ENCODE measurements at places on chromosomes 11 and 22.

DNA sequence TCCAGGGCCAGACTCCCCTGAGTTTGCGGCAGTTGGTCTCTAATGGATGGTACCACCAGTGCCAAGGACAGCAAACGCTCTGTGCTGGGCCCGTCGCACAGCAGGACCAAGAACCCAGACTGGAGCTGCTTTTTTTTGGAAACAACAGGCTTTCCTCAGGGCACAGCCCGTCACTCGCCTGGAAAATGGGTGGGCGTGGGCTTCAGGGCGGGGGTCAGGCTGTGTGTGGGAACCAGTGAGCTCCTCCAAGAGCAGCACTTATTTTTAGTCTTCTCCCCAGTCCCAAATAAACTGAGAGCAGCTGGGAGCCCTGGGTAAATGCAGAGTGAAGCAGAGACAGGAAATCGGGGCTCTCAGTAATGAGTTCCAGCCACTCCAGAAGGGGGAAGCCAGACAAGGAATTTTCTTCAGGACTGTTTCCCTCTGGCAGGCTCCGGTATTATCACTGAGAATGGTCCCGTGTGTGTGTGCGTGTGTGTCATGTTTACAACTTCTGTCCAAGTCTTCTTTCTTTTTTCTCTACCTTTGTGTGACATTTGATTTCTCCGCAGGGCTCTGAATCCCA is 63.0 kb downstream of the PPFIBP2 start:
- no peak for DNase-seq

GRCh38 chr22:20089226-20089976 is 9.4 kb downstream of the DGCR8 start:
- no peak for DNase-seq

GRCh38 chr22:49011379-49011768 is 816.3 kb downstream of the BRD1 start:
- DNase-seq = no peak

GRCh38 chr11:102974552-102975280 is 19.2 kb upstream of the MMP13 start:
- no peak for DNase-seq

- no peak for DNase-seq
Measured at GRCh38 chr11:119130662-119131061, 9.3 kb downstream of the HINFP start.

DNA sequence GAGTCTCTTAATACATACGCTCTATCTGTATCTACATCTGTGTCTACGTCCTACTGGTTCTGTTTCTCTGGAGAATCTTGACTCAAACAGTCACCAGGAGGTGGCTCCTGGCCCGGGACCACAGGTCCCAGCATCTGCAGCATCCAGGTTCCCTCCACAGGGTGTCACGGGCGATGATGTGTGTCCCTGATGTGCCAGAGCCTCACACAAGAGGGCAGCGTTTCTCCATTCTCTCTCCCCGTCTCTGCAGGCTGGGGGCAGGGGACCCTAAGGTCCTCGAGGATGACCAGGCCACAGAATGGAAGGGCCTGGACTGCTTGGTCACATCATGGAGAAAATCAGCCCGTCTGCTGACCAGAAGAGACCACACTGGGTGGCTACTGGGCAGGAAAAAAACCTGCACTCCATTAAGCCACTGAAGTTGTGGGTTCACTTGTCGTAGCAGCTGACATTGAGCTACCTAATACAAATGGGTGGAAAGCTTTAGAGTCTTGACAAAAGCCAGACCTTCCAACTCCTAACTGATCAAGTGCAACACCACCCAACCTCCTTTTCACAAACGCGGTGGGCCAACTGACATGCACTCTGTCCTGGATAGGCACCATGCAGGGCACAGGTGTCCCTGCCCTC is 392.5 kb downstream of the CTTN start:
- no peak for DNase-seq

DNA sequence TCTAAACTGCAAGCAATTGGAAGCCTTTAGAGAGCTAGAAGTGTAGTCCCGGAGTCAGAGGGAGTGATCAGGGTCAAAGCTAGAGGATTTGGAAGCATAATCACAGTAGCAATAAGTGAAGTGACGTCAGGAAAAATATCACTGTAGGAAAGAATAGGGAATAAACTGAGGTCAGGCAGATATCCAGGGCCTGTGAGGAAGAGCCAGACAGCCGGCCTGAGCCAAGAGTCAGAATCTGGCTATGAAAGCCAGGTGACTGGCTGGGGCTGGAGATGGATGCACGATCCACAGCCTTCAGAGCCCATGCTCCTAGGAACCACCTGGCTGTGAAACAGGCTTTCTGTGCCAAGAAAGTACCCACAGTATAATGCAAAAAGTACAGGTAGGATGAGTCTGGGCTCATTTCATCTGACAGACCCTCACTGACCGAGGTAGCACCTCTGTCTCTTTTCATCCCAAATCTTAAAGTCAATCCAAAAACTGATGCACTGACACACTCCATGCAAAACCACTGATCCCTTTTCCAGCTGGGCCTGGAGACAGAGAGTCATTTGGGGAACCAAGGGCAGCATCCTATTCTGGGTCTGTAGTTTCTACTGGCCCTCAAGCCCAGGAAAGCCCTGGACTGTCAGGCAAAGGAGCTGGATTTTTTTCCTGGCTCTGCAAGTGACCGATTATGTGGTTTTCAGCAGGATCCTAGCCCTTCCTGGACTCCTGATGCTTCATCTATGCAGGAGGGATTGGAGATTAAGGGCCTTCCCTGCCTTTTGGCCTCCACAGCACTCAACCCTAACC is 21.3 kb downstream of the TRIM66 start:
- no peak for DNase-seq

- no peak for DNase-seq
Measured at GRCh38 chr22:30574095-30574981, at the start of gene GAL3ST1. GAL3ST1 (minus strand) TSS chr22:30574665; CDS start chr22:30557392, 17,273 bp downstream.

GRCh38 chr11:128532016-128532571 is 55.3 kb downstream of the ETS1 start:
- DNase-seq = no peak

DNA sequence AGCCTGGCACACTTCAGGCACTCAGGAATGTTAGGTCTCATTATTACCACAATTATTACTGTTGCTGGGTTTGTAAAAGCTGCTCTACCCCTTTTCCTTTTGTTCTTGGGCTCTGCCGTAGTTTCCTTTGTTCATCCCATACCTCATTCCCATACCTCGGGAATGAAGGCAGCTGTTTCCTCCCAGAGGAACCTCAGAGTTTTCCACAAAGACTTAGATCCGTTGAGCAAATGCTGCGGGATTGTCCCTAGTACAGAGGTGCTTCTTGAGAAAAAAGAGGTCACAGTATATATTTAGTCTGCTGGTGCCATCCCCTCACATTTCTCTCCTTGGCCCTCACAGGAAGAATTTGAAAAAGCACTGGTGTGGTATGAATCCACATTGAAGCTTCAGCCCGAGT is 134.7 kb downstream of the TTC17 start:
- DNase-seq = no peak

DNA sequence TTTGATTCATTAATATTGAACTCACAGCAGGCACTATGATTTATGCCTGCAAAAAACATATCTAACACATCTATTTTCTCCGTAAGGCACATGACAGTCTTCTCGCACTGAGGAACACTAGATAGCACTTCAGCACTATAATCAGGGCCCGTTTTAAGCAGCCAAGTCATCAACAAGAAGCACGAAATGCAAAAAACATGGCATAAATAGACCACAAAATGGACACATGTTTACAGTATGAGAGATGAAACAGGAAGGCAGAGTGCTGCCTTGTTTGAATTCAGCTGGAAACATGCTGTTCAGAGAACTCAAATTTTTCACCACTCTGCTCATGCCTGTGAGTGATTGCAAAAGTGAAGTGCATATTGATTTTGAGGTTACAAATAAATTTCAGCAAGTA is 205.8 kb upstream of the PDGFD start:
- DNase-seq = no peak

DNA sequence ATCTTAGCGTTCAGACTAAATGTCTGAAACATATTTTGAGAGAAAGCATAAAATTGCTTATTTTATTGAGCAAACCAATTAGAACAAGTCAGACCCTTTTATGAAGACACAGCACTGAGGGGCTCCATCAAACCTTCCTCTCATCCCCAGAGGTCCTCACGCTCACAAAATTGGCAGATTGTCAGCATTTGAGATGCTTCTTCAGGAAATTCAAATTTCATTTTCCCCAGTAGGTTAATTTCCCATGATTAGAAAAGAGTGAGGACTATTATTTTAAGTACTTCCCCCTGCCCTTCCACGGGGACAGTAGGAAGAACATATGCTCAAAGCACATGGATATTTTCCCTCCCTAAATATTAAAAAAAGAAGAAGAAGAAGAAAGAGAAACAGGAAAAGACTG is 851.8 kb downstream of the BRD1 start:
- no peak for DNase-seq

DNA sequence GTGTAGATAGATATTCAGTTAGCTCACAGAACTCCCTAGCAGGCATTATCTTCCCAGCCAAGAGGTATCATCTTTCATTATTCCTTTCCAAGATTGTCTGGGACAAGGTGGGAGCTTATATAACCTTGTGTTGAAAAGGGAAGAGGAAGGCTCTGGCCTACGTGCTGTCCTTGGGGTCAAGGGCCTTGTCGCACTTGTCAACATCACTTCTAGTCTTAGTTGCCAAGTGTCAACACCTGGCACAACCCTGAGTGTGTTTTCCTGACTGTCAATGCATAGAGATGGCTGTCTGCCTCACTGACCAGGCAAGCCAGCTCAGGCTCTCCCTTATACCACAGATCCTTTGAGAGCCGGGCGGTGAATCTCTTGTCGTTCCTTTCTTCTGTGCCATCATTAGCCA is 331.9 kb downstream of the CNTN5 start:
- DNase-seq = no peak

GRCh38 chr11:65856689-65857499 is 1.1 kb downstream of the CFL1 start:
- DNase-seq = peak; percentile 64

GRCh38 chr11:84865791-84866535 is 761.2 kb downstream of the DLG2 start:
- no peak for DNase-seq

DNA sequence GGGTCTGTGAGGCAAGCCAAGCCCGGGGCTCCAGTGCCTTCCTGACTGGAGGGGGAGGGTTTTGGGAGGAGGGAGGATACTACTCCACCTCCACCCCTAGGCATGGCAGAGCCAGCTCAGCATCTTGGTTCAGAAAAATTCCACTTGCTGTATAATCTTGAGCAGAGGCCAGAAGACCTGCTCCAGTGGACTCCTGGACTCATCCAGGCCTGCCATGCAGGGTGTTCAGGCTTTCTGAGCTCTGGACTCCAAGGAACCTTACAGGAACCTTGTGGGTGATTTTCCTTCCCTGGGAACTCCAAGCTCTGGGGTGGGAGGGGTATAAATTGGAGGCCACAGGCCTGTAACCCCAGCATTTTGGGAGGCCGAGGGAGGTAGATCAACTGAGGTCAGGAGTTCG is 9.4 kb downstream of the CSDC2 start:
- no peak for DNase-seq

DNA sequence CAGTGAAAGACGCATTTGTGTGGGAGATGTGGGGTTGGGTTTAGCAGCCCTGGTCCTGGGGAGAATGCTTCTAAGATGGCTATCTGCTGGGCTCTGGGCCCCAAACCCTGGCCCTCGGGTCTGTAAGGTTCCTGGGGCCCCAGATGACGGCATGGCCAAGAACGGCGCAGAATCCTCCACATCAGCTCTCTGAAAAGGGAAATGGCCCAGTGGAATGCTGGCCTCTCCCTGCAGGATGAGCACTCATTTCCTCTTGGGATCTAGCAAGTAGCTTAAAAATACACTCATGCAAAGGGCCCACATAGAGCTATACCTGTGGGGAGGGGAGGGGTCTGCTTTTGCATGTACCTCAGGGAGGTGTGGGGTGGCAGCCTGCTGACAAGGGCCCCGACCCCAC is 37.5 kb upstream of the LINC01488 start:
- DNase-seq = no peak

GRCh38 chr11:134542401-134543165 is 130.5 kb upstream of the B3GAT1 start:
- DNase-seq = no peak

DNA sequence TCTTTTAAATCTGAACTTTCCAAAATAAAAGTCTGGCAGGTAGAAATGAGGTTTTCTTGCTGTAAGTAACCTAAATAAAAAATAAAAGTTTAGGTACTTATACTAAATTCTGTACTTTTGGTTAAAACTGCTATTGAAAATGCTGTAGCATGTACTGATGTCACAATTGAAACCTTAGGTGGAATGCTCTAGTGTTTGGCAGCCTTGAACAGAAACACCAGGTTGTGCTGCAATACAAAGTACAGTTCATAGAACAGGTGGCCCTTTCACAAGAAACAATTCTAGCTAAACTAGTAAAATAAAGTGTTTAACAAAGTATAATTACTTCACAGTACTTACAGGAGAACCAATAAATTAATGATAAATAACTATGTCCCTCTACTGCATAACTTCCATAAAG is 25.1 kb downstream of the NPAT start:
- no peak for DNase-seq

- DNase-seq = no peak
Measured at GRCh38 chr11:205221-206001, 1.8 kb downstream of the BET1L start.

DNA sequence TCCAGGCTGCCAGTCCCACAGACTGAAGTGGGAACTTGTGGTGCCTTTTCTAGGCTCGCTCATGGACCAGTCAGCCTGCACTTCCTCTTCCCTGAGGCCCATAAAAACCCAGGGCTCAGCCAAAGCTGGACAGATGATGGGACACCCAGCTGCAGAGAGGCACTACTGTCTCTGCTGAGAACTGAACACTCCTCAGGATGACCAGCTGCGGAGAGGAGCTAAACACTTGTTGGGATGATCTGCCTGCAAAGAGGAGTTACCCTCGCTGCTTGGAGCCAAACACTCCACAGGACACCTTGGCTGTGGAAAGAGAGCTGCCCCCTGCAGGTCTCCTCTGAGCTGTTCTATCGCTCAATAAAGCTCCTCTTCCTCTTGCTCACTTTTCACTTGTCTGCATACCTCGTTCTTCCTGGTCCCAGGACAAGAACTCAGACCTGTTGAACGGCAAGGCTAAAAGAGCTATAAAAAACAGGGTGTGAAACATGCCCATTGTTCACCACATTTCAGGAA is 465.5 kb downstream of the GUCY1A2 start:
- no peak for DNase-seq

- DNase-seq = no peak
Measured at GRCh38 chr11:1632053-1632714, 2.6 kb downstream of the KRTAP5-5 start.

- DNase-seq = no peak
Measured at GRCh38 chr11:8717876-8718753, 35.5 kb downstream of the RPL27A start.

GRCh38 chr22:29998627-29999384 is 81.5 kb upstream of the HORMAD2 start:
- DNase-seq = no peak

GRCh38 chr11:111225881-111226280 is 19.6 kb upstream of the POU2AF2 start:
- no peak for DNase-seq

Measured in activated naive CD8-positive, alpha-beta T cell treated with anti-CD3 and anti-CD28 coated beads, Interleukin-2, amount 50 U/mL, for 16 hours (primary cell).